Ureter (tissue), 1 donor: ENCODE measurements at places on chromosomes 2 and 18. TPM values are rescaled to one million over a fixed set of nuclear protein-coding genes. Genes with fewer than 3 reads are reported as not detected.

SULT1C4 gene
- total RNA-seq = 3.4 TPM

DNPEP gene
- 86.6 TPM for total RNA-seq

TNFRSF11A gene
- 6.5 TPM for total RNA-seq

MAP3K2 gene
- total RNA-seq = 73.2 TPM

GPR45 gene
- not detected for total RNA-seq

ELOA2 gene
- not detected for total RNA-seq

MALL gene
- 31.6 TPM for total RNA-seq

PGAP1 gene
- total RNA-seq = 40.3 TPM

ASB18 gene
- not detected for total RNA-seq

GALNT3 gene
- total RNA-seq = 41.5 TPM

PCGF1 gene
- total RNA-seq = 46.6 TPM

NEMP2 gene
- total RNA-seq = 8.2 TPM

SERPINB12 gene
- not detected for total RNA-seq

MOGAT1 gene
- not detected for total RNA-seq
